ENCODE measurements at places on chromosomes 7 and 10.
A peak's percentile ranks its signal among the peaks of the same experiment; 100 is the strongest.

- no peak for DNase-seq
Measured at GRCh38 chr7:151864561-151864960, 12.4 kb downstream of the PRKAG2 start.

GRCh38 chr10:118471863-118472262 lies 123.6 kb downstream of the PRLHR start:
- DNase-seq, result peak; percentile 60

DNA sequence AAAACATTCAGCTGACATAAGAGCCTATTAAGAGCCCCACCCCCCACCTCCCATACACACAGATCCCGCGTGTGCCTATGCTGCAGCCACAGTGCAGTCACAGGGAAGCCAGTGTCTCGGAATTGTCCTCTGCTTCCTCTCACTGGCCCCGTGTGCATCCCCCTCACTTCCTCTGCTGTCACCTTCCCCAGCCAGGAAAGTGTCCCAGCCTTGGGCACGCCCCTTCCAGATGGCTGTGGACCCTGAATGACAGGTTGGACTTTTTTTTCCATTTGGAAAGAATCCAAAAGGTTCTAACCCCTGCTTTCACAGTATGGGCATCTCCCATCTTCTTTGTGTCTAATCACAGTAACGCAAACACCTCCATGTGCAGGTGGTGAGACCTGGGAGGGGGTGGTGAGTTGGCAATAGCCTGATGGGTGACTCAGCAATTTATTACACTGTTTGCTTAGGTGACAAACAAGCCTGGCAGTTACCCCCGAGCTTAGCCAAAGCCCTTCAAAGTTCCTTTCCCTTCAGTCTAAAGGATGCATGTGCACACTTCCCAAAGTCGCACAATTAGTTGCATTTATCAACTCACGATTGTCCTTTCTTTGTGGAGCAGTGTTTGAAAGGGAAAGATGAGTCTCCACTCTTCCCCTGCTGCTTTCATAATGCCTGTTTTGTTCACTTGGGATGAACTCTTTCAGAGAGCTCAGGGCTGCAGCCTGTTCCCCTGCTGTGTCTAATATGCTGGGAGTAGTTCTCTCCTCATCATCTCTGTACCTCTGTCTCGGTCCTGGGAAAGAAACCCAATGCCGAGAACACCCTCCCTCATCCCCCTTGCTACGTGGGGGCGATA lies 67.5 kb upstream of the EFCAB10 start:
- DNase-seq, result no peak

DNA sequence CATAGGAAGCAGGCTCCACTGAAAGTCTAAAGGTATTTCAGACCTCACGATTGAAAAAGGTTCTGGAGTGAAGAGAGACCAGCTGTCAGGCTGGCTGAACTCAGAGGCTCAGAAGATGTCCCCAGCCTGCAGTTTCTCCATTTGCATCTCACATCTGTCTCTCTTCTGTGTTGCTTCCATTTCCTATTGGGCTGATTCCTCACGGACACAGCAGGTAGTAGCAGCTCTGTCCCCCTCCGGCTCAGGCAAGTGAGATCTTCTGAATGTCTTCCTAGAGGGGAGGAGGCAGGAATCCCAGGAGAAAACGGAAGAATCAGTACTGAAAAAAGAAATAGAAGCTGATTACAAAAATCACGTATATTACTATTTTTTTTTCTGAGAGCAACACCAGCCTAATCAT lies 274.1 kb upstream of the COBL start:
- DNase-seq, result no peak

GRCh38 chr7:121298831-121299239 lies 30.0 kb upstream of the WNT16 start:
- no peak for DNase-seq

- DNase-seq, result peak; percentile 95
Measured at GRCh38 chr10:16965740-16966447, 148.7 kb upstream of the RSU1 start.

DNA sequence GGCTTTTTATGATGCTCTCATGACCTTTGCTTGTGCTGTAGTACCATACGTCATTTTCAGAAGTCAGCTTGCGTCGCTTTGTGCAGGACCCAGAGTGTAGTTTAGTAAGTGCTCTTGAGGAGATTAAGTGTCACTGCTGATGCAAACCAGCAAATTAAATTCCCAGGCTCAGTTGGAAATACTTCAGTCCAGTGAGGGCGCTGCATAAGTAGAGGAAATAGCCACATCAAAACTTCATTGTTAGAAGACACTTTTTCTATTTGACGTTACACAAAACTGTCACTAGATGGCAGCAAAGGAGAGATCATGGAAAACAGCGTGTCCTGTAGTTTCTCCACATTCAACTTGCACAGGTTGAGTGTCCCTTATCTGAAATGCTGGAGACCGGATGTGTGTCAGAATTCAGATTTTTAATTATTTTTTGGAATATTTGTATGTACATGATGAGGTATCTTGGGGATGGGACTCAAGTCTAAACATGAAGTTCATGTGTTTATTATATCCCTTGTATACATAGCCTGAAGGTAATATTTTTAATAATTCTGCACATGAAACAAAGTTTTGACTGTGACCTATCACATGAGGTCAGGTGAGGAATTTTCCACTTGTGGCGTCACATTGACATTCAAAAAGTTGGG lies 7.9 kb downstream of the ZNF22 start:
- DNase-seq, result peak; percentile 65

DNA sequence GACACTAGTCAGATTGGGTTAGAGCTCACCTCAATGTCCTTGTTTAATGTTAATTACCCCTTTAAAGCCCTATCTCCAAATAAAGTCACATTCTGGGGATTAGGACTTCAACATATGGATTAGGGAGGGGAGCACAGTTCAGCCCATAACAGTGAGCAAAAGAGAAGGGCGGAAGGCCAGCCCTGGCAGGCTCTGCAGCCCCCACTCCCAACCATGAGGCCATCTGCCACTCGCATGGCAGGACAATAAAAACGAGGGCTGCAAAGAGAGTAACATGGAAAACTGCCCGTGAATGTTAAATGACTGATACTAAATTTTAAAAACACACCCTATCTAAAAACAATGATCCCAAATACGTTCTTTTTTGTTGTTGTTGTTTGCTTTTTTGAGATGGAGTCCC lies 38.7 kb downstream of the RGS10 start:
- DNase-seq, result no peak

DNA sequence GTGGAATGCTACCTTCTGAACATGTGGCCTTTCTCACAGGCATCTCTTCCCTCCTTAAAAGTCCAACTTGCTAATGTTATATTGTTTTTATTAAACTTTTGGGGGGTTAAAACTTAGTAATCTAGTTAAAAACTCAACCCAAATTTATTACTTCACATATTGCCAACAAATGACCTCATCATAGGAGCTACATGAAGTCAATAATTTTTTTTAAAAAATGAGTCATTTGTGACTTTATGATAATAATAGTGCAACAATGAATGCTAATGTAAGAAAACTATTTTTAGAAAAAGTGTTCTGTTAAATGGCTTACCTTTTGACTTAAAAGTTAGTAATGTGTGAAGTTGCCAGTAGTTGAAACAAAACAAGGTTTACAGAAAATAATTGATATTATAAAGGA lies 325.9 kb upstream of the FZD1 start:
- DNase-seq, result no peak

DNA sequence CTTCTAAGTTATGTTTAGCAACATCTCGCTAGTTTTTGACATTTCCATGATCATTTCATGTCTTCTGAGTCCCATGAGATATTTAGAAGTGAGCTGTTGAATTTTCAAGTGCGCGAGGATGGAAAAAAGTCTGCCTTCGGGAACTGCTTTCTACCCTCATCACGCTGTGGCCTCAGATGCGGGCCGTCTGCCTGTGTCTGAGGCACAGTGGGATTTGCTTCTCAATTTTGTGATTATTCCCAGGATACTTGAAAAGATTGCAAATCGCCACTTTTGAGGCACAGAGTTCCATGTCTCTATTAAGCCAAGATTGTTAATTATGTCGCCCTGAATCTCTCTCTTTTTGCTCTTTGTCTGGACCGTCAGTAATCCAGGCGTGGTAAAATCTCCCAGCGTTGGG lies 30.8 kb upstream of the NKX6-2 start:
- DNase-seq, result no peak

- no peak for DNase-seq
Measured at GRCh38 chr7:135670179-135670578, 7.9 kb downstream of the STMP1 start.

DNA sequence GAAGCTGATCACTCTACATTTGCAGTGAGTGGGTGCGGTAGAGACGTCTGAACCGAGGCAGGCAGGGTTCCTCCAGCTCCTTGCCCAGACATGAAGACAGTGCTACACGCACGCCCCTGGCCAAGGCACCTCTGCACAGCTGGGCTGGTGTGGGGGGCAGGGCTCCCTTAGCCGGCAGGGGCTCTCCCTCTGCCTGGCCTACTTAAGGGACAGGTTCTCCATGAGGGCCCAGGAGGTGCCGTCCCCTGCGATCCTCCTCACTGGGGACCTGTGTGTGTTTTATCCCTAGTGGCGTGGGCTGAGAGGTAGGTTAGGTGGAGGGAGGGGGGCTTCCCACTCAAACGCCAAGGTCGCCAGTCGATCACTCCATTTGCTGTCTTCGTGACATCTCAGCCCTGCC lies 35.3 kb downstream of the IL15RA start:
- no peak for DNase-seq

GRCh38 chr10:12965571-12965970 lies 35.9 kb downstream of the CCDC3 start:
- DNase-seq, result no peak

DNA sequence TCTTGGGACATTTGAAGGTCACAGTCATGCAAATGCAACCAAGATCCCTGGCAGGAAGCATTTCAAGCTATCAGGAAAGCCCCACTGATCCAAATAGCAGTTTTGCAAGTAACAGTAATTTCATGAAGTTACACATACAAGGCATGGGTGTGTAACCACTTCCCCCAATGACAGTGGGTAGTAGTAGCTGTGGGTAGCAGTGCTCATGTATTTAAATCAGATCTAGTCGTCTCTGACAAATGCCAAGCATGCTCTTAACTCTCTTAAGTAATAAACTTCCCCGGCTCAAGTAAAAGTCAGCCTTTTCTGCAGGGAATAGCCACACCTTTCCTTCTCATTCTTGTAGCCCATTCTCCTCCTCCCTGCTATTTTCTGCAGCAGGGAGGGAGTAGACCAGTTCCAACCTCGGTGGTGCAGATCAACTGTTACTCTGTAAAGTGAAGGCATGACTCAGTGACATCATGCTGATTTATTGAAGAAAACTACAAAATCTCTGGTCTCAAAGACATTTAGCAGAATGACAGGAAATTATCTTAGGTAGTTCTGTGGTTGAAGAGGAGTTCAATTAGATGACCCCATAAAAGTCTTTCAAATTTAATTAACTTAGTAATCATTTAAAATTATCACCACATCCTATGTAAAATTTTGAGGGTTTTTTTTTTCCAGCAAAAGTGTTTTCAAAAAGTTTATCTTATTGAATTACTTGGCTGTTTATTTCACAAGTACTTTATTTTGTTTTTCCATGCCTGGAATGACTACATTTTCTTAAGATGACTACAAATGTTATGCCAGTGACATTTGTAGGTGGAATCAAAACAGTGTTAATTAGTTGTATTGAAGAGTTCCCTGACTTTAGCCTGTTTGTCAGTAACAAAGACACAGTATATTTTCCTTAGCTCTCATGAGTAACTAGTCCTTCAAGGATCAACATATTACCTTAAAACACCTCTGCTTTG lies 568.3 kb downstream of the INHBA start:
- DNase-seq, result peak; percentile 32
